T-helper 22 cell (primary cell): ENCODE measurements at places on chromosomes 7 and 10.

DNA sequence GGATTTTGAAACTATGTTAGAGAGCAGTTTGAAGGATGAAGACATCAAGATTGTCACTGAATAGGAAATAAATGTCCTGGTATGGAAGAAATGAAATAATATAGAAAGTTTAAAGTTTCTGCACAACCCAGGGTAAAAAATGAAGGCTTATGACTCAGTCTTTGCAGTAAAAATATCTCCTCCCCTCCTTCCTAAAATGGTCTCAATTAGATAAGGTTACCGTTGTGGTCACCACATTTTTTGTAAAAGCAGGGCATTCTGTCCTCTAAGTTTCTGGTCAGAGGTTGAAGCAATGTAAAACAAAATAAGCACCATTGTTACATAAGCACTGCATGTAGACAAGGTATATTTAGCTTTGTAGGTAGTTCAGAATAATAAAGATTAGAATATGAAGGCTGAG, 403.5 kb downstream of the SUGCT start:
- DNase-seq, result no peak

DNA sequence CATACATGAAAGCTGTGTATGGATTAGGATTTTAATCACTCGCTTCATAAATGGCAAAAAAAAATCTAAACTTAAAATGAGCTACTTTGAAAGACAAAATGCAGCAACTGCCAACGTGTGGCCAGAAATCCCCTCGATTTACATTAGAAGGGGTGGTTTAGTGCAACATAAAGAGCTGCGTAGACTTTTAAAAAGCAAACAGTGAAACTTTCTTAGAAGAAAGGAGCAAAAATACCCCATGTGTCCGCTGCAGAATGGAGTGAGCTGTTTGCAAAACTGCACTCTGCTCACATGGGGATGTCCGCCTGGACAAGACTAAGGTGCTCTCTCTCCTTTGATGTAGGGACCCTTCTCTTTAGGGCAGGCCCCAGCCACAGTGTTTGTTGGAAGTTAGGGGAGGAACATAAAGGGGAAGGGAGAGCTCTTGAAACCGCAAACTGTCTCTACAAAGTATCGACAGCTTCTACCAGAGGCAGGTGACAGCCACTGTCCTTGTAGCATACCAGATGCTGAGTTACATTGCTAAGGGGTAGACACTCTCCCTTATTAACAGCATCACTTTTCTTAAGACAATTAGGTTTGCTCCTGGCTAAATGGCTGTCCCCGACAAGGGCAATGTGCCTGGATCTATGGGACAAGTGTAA, 528.1 kb downstream of the KCNMA1 start:
- DNase-seq, result no peak

GRCh38 chr7:102117743-102118142, 168.9 kb upstream of the SH2B2 start:
- DNase-seq, result no peak

- DNase-seq, result no peak
These were observed 162.4 kb downstream of the AGMO start for GRCh38 chr7:15399441-15399840.
